ENCODE measurements at places on chromosomes 13 and 19.

GRCh38 chr19:7670150-7670783 is 1.4 kb downstream of the RETN start:
- peak; percentile 90 for DNase-seq

GRCh38 chr19:32269831-32270230 is 75.6 kb upstream of the ZNF507 start:
- DNase-seq = no peak

DNA sequence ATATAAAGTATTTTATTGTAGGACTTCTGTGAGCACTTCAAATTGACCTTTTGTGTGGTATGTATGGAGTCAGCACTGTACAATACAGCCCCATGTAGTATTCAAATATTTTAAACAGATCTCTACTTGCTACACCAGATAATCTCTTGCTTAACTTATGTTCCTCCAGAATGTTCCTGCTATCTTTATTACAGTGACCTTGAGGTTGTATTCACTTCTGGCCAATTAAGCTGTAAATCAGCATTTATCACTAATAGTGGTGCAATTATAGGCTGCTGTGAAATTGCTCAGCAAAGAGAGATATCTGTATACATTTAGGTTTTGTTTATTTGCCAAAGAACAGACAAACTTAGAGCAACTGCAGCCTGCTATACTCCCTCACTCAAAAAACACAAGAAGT is 1218.6 kb downstream of the PCDH17 start:
- DNase-seq = no peak

GRCh38 chr13:76349700-76350099 is 536.5 kb downstream of the KCTD12 start:
- no peak for DNase-seq

GRCh38 chr19:2455851-2456570 is 748 bp downstream of the LMNB2 start:
- peak; percentile 91 for DNase-seq

GRCh38 chr19:48120505-48120904 is 9.9 kb upstream of the PLA2G4C start:
- DNase-seq = no peak

- DNase-seq = no peak
These were observed 101.5 kb upstream of the FNDC3A start for GRCh38 chr13:48874165-48874564.

GRCh38 chr19:5081443-5082161 is 112.7 kb downstream of the KDM4B start:
- DNase-seq = no peak
